ENCODE measurements at places on chromosomes 1 and 21. TPM values are rescaled to one million over a fixed set of nuclear protein-coding genes. Genes with fewer than 3 reads are reported as not detected.

The MFSD2A gene
- 27.1 TPM for polyA plus RNA-seq

The CAPN9 gene
- polyA plus RNA-seq = 13.5 TPM

The CRYBG2 gene
- polyA plus RNA-seq = 3.9 TPM

The AXDND1 gene
- 0.36 TPM for polyA plus RNA-seq

The OLIG2 gene
- polyA plus RNA-seq = not detected

GRCh38 chr1:79785561-79785960, 779.0 kb upstream of the ADGRL4 start:
- DNase-seq = no peak

- no peak for DNase-seq
Measured at GRCh38 chr1:52534928-52535764, 17.7 kb downstream of the TUT4 start.
